ENCODE measurements at places on chromosomes 13 and 19.

GRCh38 chr13:20373861-20374260 lies 141.7 kb upstream of the GJB6 start:
- no peak overlapping the region for H3K27ac ChIP-seq
- no peaks in the 10 kb centered on the region for H3K36me3 ChIP-seq
- DNase-seq = no peak
- H3K4me1 ChIP-seq = peaks cover 9% of the 10 kb centered on the region
- H3K4me3 ChIP-seq = no peak overlapping the region

DNA sequence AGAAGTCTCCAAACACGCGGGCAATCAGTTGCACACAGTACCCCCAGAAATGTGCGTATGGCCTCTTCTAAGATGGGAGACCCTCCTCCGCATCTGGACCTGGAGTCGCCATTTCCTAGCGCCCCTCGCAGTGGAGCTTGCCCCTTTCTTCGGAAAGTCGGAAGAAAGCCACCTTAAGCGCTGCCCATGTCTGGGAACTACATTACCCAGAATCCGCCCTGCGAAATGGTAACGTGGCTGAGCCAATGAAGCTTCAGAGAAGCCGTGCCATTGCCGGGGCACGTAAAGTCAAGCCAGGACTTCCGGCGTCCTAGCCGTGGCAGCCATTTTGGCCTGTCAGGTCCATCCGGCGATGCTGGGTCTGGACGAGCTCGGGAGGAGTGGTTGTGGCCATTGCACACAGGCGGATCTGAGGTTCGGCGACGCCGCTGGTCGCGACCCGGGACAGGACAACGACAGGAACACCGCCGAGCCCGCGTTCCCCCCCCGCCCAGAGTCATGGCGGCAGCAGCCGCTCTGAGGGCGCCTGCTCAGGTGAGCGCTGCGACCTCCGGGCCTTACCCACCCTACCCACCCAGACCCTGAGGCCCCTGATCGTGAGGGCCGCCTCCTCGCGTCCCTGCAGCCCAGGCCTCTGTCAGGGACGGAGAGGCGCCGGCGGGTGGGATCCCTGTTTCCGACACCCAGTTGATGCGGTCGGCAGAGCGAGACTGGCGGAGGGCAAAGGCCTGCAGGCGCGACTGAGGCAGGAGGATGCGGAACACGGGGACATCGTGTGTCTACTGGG lies at the start of gene ZNF586:
TSS of gene ZNF586 (plus strand) at position 332 of the 787 bp plus-strand sequence. CDS start at position 499, 167 bp downstream.
- peaks cover 17% of the 10 kb centered on the region for H3K4me1 ChIP-seq
- peak; percentile 79 for DNase-seq
- peak within 1 kb of the TSS; percentile 94 for H3K27ac ChIP-seq
- no peaks in the 10 kb centered on the region for H3K27me3 ChIP-seq
- peak within 1 kb of the TSS; percentile 91 for H3K4me3 ChIP-seq

DNA sequence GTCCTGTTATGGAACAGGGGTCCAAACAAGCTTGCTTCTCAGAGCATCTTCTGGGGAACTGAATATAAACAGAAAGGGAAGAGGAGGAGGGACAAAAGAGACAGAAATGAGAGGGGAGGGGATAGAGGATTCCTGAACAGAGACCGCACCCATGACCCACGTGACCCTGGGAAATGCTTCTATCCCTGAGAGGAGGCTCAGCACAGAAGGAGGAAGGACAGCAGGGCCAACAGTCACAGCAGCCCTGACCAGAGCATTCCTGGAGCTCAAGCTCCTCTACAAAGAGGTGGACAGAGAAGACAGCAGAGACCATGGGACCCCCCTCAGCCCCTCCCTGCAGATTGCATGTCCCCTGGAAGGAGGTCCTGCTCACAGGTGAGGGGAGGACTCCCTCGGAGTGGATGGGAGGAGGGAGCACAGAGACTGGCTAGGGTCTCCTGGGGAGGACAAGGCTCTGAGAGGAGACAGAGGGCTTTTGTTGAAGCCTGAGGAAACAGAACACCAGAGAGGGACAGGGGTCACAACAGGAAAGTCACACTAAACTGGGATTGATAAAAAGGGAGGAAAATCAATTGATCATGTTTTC lies at the start of gene CEACAM6:
TSS of gene CEACAM6 (plus strand) at position 203 of the 586 bp plus-strand sequence. CDS start at position 312, 109 bp downstream.
- DNase-seq = no peak
- H3K36me3 ChIP-seq = no peaks in the 10 kb centered on the region
- no peak within 1 kb of the TSS for H3K27ac ChIP-seq

DNA sequence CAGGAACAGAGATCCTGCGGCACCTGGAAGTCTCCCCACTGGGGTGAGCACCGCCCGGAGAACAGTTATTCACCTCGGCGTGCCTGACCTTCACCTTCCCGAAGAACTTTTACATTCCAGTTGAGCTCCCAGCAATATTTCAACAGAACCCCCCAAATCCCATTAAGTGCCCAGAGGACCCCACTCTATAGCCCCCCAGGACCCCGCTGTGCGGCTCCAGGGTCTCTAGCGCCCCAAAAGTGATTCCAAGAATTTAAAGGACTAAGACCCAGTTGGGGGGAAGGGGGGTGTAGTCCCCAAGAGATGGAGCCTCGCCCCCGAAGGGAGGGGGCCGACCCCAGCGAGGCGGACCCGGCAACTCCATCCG lies 480 bp downstream of the GPR108 start:
- no peaks in the 10 kb centered on the region for H3K27me3 ChIP-seq
- H3K27ac ChIP-seq = peak overlapping the region; percentile 98
- no peak for DNase-seq
- H3K4me3 ChIP-seq = peak overlapping the region; percentile 98
- peaks cover 42% of the 10 kb centered on the region for H3K4me1 ChIP-seq

DNA sequence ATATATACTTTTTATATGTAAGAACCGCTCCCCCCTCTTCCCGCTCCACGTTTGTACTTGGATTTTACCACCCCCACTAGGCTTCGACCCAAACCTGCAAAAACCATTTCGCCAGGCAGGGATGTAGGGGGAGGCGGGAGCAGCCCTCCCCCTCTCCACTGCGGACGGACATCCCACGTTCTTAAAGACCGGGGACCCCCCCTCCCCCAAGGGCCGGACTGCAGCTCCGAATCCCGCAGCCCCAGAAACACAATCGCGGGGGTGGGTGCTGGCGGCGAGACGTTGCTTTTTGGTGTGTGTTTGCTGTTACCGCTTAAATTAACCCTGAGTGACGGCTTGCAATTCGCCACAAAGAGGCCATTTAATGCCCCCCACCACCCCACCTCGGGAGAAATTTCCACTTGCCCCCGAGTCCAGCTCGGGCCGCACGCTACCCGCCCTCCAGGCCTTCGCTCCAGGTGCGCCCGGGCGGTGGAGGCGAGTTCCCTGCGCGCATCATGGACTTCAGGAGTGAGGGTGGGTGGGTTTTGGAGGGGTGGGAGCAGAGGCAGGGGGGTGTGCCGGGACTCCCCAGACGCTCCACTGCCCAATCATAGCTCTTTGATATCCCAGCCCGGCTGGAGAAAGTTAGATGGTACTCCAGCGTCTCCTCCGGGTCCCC lies 15.8 kb downstream of the NFIX start:
- H3K4me1 ChIP-seq = peaks cover 40% of the 10 kb centered on the region
- no peak overlapping the region for H3K4me3 ChIP-seq
- peaks cover 11% of the 10 kb centered on the region for H3K36me3 ChIP-seq
- no peak overlapping the region for H3K27ac ChIP-seq

DNA sequence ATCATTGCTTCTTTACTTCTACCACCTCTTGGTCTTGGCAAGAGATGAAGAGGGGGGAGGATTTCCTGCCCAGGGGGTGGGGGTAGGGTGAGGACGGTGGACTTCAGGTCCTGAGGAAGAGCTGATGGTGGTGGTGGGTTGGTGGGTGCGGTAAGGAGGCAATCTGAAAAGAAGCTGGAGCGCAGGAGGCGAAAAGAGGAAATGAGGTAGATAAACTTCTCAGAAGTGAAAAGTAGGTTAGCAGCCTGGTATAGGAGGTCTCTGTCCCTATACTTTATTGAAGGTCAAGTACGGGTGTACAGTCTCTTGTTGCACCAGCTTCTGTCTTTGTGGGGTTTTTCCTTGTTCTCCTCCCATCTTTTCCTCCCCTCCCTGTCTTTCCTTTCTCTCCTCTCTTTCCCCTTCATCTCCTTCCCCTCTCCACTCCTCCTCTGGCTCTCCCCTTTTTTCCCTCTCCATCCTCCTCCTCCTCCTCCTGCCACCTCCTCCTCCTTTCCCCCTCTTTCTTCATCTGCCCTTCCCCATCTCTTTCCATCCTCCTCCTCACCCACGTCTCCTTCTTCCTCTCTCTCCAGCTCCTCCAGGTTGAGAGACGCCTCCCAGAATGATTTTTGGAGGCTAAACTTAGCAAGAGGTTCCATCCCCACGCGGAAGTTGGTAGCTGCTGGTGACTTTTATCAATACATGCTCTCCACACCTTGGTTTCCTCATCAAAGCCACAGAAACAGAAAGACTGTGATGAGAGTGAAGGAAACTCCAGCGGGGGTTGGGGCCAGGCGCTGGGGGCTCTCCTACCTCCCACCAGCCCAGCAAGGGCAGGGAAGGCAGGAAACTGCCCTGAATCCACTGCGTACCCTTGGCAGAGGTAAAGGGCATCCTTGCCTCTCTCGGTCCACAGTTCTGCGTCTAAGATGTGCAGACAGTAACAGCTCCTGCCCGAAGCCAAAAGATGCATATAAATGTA lies 15.3 kb downstream of the TNFSF14 start:
- no peak overlapping the region for H3K27ac ChIP-seq
- no peak overlapping the region for H3K4me3 ChIP-seq
- peaks cover 6% of the 10 kb centered on the region for H3K27me3 ChIP-seq
- DNase-seq = no peak
- no peaks in the 10 kb centered on the region for H3K36me3 ChIP-seq

All from mesothelial cell of epicardium (in vitro differentiated cells).